ENCODE measurements at places on chromosomes 4 and X. TPM values are rescaled to one million over a fixed set of nuclear protein-coding genes. Genes with fewer than 3 reads are reported as not detected.

The IBSP gene
- total RNA-seq = 1.9 TPM

The FAM149A gene
- 3.6 TPM for total RNA-seq

The GPC3 gene
- 19.5 TPM for total RNA-seq

The CDKL2 gene
- 2.3 TPM for total RNA-seq

The ANTXR2 gene
- total RNA-seq = 142 TPM

The CFP gene
- total RNA-seq = 0.07 TPM

The MAGEB2 gene
- total RNA-seq = not detected

The CSN1S1 gene
- not detected for total RNA-seq

The OPRPN gene
- total RNA-seq = not detected

The NHSL2 gene
- total RNA-seq = 2.4 TPM

The TCP11X2 gene
- total RNA-seq = not detected

The BMPR1B gene
- total RNA-seq = 0.53 TPM

The SSX4B gene
- not detected for total RNA-seq

The ERVMER34-1 gene
- not detected for total RNA-seq

The TDO2 gene
- 0.39 TPM for total RNA-seq

The TAF7L gene
- 0.20 TPM for total RNA-seq

The MAGEA10 gene
- not detected for total RNA-seq

The NPFFR2 gene
- total RNA-seq = not detected

The CXCL10 gene
- not detected for total RNA-seq

The PAGE1 gene
- not detected for total RNA-seq

The DIPK2B gene
- under 0.01 TPM for total RNA-seq

The PLA2G12A gene
- total RNA-seq = 28.8 TPM
